ENCODE measurements at places on chromosomes 7 and 10.

GRCh38 chr10:110407301-110408170 is 90.2 kb upstream of the DUSP5 start:
- no peak for DNase-seq

- peak; percentile 8 for DNase-seq
Observed at GRCh38 chr7:45920502-45921380, at the start of gene IGFBP3. Gene IGFBP3, minus strand, starts transcription at chr7:45921272. Its CDS starts 132 bp downstream, at chr7:45921140.

DNA sequence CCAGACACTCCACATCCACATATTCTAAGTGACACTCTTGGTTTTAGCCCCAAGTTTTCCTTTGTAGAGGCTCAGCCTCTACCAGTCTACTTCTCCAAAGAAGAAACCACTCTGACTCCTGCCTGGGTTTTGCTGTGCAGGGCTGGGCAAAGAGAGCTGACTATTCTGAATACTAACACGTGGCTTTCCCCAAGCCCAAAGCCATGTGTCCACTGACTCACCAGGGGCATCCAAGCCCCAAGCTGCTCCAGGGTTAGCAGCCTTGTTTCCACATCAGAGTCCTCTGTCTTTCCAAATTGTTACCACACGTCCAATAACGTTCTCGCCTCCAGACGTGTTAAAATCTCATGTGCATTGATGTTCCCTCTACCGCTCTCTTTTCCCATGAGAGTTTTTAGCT is 8.7 kb downstream of the GALNTL5 start:
- DNase-seq = no peak

DNA sequence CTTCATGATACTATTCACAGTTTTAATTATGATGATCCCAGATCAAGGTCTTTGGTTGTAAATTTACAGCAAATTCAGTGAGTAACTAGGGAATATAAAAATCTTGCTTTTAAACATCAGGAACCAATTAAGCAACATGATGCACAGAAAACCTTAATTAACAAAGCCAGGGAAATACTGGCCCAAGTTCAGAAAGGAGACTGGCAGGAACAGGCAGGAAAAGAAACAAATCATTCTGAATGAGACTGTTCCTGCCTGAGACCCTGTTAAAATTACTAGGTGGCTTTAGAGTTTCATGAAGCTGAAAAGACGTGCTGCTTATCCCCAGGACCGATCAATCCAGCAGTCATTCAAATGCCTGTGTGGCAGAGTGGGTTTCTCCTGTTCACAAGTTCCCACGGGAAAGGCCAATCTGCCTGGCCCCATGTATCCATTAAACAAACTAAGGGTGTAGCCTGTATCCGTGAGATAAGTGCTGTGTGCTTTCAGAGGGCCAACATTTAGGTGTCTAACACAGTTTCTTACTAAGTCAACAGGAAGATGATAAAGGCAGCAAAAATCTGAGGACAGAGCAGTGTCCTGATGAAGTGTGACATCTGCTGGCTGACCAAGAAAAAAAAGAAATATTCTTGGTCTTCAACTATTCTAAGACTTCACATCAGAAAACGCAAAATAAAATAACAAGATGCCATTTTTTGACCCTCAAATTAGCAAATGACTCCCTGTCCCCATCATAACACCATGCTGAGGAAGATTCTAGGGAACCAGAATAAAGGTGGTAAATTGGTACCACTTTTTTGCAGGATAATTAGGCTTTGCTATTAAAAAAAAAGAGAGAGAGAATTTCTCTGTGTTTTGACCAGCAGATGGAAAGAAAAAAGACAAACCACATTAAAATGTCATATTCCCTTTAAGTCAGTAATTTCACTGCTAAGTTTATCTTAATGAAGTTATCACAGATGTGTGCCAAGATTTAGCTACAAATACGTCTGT is 34.2 kb downstream of the PUS7 start:
- no peak for DNase-seq

DNA sequence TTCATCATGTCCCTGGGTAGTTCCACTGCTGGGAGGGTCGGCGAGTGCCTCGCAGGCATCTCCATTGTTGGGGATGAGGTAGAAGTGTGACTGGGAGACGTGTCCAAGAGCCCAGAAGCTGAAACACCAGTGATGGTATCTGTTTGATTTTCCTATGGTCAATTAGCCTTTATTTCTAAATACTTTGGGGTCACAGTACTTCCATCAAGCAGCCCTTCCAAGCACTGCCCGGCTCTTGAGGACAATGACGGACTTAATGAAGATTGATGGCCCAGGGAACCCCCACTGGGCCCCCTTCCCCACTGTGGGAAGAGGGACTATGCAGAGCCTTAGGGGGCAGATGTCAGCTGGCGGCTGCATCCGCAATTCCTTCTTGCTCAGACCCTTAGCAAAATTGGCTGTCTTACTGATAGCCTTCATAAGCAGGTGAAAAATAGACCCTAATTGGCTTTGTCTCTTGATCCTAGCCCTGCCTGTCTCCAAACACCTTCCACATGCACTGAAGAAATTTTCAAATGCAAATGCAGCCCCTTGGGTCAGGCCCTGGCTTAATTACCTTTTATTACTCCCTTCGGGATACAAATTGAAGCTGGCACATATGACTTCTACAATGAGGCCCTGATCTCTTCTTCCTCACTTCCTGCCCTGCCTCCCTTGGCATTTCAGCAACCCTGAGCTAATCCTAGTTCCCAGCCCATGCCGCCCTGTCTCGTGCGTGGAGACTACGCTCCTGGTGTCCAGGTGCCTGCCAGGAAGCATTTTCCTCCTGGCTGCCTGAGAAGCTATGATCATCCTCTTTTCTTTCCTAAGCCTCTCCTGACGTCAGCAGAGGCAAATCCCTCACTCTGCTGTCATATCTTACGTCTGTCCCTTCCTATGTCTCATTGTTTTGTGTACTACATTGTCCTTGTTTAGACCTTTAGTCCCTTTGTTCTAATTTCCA is 124.5 kb upstream of the GDF10 start:
- no peak for DNase-seq

DNA sequence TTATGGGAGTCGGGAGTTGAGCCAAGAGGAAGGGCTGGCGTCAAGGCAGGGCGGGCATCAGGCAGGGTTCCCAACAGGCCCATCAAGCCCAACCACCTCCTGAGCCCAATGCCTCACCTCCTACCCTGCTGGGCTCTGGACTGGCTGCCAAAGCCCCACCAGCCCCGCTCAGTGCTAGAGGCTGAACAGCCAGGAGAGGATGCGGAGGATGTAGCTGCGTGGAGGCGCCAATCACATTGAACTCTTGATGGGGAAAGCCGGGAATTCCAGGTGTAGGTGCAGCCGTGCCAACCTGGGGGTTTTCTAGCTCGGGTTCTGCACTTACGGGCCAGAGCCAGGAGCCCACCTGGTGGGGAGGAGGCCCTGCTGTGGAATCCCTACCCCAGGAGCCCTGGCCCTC is 12.9 kb downstream of the ATP5MF start:
- DNase-seq = no peak

- no peak for DNase-seq
Observed at GRCh38 chr10:119441151-119441821, 101.2 kb downstream of the RGS10 start.

DNA sequence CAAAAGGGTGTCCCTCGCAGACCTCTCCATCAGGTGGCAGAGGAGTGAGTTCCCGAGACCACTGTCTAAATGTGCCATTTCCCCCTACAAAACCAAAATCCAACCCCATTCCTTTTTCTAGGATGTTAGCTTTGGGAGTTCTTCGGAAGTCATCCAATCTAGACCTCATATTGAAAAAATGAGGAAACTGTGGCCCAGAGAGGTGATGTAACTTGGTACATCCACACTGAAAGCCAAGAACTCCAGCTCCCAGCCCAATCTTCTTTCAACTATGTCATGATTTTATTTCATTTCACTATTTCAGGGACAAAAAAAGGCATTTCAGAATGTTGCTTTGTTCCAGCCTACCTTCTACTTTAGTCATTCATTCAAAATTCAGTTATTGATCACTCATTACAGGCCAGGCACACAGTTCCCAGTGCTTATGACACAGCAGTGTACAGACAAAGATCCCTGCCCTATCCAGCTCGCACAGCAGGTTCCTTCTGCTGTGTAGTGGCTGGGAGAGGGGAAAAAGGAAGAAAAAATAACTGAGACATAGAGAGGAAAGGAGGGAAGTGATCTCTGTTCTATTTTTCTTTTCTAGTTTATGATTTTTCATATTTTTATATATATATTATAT is 35.8 kb downstream of the SCRN1 start:
- no peak for DNase-seq

- DNase-seq = no peak
Observed at GRCh38 chr10:61609701-61610100, 53.0 kb upstream of the CABCOCO1 start.

DNA sequence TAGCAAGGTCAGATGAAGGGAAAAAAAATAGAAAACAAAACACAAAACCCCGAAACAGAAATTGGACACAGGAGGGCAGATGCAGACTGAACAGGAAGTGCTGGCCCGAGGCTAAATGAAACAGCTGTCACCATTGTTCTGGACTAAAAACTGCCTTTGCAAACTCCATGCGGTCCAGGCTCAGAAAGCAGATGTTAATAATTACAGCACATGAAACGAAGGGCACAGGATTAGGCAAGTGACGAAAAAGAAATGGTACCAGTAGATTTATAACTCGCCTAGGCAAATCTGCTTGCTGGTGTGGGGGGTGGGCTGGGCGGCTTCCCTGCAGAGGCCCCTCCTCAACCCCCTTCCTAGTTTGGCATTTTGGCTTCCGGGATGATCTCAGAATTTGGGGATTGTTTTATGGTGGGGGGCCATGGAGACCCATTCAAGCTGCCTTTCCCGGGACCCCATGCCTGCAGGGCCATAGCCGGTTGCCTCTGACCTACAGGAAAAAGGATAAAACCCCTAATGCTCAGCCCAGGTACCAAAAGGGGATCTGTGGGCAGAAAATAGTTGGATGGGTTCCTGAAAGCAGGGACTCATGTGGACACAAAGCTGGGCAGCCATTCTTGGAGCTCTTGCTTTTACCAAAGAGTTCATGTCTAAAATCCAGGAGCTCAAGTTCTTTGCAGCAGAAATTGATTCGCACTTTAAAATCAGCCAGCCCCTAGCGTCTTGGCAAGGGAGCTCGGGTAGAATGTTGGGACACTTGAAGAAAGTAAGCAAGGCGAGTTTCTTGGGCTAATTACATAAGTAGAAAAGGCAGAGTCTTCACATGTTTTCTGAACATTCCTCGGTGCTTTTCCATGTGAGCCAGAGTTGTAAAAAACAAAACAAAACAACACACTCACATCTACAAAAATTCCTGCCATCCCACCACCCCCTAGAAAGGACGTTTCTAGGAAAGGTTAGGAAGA is 39.0 kb upstream of the EMX2 start:
- no peak for DNase-seq

DNA sequence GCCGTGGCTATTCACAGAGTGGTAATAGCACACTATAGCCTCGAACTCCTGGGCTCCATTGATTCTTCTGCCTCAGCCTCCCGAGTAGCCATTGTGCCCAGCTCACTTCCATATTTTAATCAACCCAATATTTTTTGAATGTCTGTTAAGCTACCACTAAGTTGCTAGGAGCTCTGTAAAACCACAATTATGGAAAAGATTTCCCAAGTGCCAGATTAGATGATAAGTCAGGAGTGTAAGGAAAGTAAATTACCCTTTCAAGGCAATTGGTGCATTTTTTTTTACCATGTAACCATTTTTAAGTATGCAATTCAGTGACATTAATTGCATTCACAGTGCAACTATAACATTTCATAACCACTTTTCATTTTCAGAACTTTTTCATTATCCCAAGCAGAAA is 87.5 kb upstream of the GATAD1 start:
- DNase-seq = no peak

DNA sequence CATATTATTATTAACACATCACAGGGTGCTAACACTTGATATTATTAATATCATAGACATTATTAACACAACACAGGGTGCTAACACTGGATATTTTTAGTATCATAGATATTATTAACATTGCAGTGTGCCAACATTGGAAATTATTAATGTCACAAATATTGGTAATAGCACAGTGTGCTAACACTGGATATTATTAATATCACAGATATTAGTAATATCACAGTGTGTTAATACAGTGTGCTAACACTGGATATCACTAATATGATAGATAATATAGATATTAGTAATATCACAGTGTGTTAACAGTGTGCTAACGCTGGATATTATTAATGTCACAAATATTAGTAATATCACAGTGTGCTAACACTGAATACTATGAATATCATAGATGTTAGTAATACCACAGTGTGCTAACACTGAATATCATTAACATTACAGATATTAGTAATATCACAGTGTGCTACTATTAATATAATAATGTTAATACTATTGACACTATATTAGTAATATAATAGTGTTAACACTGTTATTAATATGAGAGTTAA is 1.6 kb upstream of the TMEM225B start:
- no peak for DNase-seq

GRCh38 chr7:81308643-81309322 is 389.9 kb upstream of the SEMA3C start:
- no peak for DNase-seq

DNA sequence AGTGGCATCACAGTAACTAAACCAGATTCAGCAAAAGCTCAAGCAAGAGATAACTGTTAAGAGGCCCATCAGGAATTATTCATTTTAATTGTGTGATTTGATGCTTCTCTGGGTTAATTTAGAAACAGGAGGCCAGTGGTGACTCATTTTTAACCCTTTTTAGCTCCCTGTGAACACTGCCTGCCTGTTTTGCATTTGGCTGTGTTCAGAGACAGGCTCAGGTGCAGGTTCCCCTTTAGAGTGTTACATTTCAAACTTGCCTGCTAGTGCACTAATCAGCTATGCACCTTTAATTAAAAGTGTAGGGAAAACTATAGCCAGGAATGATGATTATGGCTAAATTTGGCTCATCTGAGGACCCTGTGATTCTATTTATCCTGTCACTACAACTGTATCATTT is 6.5 kb downstream of the STAMBPL1 start:
- no peak for DNase-seq

- DNase-seq = no peak
Observed at GRCh38 chr7:24982917-24983316, 2.9 kb upstream of the OSBPL3 start.
